ENCODE measurements at places on chromosomes 4 and X.
A peak's percentile ranks its signal among the peaks of the same experiment; 100 is the strongest.

GRCh38 chrX:47481160-47481559, 1.9 kb downstream of the ZNF41 start:
- no peak for DNase-seq

DNA sequence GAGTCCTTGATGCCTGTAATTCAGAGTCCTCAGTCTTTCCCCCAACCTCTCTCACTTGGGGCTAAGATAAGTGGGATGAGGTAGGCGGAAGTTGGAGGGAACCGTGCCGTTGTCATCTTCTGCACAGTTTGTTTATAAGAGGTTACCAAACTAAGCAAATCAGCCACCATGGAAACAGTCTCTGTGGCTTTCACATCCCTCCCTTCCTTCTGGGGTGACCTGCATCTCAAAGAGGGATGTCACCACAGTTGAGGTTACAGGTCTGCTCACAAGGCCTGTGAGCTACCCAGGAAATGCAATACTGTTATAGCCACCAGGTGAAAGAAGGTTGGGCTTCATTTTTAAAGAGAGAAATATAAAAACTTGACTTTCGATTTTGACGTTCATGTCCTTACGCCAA, 26.3 kb downstream of the RTL5 start:
- peak; percentile 31 for DNase-seq

DNA sequence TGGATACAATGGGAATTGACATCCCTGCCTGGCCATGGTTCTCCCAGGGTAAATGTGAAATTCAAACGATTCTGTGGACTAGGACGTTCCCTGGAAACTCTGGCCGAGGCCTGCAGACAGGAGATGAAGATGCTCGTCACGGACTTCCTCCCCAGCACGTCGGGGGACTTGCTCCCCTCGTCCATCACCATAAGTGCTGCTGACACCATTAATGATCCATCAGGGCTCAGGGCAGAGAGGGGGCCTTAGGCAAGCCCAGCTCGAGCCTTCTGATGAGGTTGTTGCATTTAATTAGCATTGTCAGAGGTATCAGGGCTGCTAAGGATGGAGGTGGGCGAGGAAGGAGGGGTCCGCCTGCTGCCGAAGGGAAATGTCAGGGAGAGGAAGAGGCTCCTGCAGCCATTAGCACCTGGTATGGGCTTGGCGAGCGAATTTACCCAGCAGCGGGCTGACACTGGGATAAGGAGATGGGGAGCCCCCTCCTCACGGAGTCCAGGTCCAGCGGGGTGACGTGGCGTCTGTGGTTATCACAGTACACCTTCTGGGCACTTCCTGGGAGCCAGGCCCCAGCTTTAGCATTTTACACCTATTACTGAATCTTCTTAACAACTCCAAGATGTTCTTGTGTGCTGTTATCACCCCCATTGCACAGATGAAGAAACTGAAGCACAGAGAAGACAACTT, 83.1 kb downstream of the PPP2R2C start:
- no peak for DNase-seq

DNA sequence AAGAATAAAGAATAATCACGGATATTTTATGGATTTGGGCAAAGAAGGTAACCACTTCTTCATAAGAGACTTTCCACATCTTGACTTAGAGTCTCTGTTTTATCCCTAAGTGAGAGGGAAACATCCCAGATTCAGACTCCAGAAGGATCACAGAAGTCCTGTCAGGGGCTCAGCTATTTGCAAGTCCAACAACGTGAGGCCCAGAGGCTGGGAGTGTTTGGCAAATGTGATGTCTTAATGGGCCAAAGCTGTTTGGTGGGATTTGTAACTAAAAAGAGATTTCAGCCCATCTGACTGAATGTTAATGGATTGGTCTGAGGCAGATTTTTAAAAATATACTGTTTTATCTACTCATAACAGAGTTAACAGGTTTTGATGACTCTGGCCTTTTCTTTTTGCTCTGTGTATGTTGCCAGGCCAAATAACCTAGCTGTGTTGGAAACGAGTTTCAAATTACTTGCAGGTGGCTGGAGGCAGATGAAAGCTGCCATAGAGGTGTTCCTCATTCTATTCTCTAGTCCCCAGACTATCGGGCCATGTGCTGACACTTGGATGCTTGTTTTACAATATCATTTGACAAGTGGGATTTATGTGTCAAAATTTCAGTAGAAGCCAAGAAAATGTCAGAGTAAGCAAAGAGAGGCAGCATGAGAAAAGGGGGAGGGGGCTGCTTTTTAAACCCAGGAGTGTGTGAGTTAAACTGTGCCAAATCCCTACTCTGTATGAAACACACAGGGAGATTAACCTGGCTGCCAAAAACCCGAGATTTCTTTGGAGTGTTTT, 330.9 kb downstream of the DCHS2 start:
- no peak for DNase-seq

GRCh38 chr4:2893772-2894171, 50.1 kb downstream of the ADD1 start:
- no peak for DNase-seq

- no peak for DNase-seq
These were observed 43.9 kb downstream of the RAB40A start for GRCh38 chrX:103475381-103475780.

- DNase-seq, result no peak
These were observed 34.6 kb downstream of the PDLIM5 start for GRCh38 chr4:94486372-94486801.

DNA sequence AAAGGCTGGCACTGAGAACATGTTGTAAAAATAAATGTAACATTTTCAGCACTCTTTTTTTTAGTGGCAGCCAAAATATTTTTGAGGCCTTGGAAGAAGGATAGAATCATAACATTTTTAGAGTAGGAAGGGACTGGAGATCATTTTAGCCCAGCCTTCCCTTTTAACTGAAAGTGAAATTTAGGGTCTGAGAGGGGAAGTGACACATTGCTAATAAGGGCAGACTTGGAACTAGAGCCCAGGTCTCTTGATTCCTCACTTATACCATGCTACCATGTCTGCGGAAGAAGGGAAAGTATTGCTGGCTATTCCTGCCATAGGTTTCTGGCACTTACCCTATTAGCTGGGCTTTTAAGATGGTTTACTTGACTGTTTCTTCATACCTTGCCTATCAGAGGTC, 4.8 kb downstream of the WDR44 start:
- no peak for DNase-seq

GRCh38 chrX:76850851-76851250, 423.3 kb downstream of the MAGEE1 start:
- DNase-seq, result no peak

DNA sequence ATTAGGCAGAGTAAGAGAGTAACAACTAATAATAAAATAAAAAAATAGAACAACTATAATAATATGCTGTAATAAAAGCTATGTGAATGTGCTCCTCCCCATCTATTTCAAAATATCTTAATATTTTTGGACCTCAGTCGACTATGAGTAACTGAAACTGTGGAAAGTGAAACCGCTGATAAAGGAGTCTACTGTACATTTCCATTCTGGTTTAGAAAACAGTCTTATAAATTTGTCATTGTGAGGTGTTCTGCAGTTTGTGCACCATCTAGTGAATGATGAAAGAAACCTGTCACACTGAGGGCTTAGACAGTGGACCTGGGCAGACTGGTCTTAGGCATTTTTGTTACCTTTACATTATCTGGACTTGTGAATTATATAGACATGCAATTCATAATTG, 42.0 kb downstream of the TMEM150C start:
- no peak for DNase-seq

DNA sequence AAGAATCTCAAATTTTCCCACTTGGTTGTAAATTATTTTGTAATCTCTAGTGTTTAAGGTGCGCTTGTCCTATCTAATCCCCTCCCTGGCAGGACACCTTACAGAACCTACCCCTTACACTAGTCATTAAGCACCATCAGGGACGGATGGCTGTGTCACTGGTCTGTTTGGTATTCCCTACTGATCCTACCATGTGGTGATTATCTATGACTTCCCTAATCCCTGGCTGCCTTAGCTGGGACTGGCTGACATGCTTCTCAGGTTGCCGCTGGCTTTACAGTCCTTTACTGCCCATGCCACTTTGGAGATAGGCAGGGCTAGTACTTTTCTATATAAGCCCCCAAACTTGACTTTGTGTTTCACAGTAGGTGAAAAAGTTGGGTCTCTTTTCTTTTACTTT, 58.6 kb downstream of the ELOVL6 start:
- DNase-seq, result no peak

- no peak for DNase-seq
These were observed 34.5 kb upstream of the UCP1 start for GRCh38 chr4:140603286-140603685.

- no peak for DNase-seq
These were observed 19.5 kb downstream of the CNGA2 start for GRCh38 chrX:151754047-151754429.

- no peak for DNase-seq
These were observed 10.6 kb downstream of the TSPAN6 start for GRCh38 chrX:100625985-100626491.

GRCh38 chr4:110854021-110854678, 231.3 kb upstream of the PITX2 start:
- no peak for DNase-seq

DNA sequence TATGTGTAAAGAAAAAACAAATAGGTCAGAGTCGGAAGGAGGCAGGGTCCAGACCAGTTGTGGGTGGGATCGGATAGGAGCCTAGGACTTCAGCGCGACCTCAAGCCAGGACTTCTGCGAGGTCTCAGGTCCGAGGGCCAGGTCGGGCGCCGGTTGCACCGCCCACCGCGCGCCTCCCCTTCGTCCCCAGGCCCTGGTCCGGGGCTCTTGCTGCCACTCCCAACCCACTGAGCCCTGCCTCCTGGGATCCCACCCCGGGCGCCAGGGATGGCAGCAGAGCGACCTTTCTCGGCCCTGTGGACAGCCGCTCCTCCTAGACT, 12.3 kb downstream of the PITX2 start:
- no peak for DNase-seq

DNA sequence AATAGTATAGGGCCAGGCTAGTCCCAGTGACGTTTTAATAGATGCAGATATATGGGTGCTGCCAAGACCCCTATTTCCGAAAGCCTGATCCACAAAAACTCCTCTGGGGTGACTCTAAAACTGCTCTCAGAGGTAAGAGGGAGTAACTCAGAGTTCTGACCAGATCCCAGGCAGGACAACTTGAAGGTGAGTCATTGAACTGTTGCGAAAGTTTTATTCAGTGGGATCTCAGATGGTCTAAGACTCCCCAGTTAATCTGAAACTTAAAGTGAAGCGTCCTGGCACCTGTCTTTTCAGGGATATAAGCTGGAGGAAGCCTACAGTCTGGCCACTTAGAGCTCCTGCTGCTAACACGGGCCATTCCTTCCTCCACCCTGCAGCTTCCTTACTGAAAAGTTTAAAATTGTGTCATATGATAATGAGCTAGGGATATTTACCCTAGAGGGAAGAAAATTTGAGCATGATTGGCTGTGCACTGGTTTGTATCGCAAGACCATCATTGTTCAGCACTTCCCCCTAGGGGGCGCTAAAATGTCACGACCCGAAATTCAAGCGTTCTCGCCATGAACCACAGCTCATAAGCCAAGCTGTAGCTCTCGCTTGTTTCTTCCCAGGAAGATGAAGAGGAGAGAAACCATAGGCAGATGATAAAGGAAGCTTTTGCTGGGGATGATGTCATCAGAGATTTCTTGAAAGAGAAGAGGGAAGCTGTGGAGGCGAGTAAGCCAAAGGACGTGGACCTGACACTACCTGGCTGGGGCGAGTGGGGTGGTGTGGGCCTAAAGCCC, 19.5 kb downstream of the UTP14A start:
- DNase-seq, result peak; percentile 46

- no peak for DNase-seq
These were observed 74.4 kb downstream of the MSN start for GRCh38 chrX:65741823-65742222.

- no peak for DNase-seq
These were observed 118.2 kb downstream of the AFAP1 start for GRCh38 chr4:7821245-7822136.

GRCh38 chr4:78446619-78447018, 105.0 kb upstream of the ANXA3 start:
- no peak for DNase-seq

DNA sequence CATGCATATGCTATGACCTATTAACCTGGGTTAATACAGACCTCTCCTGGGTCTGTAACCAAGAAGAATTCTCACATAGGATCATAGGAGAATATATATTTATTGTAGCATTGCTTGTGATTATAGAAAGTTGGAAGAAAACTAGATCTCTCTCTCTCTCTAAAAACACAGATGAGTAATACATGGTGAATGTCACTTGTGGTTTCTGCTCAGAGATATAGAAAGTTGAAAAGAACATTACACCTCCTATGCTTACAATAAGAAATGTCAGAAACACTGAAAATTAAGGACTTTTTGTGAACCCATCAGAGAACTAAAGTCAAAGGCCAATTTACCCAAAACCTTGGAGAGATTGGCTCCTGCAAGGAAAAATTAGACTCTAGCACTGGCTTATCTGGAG, 1389.5 kb downstream of the FAM133A start:
- DNase-seq, result no peak

DNA sequence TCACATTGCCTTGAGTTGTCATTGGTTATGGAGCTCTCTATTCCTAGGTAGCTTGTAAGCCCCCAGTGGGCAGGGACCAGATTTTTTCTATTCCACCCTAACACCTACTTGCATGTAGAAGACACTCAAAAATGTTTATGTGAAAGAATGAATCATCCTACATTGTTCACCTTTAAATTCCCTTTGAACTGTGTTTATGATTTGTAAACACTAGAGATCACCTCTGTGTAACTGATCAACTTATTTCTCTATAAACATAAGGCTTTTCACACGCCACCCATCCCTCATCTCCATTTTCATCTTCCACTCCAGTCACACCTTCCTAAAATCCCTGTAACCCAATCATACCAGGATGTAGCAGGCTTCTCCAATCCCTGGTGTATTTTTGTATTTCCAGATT, 142.6 kb upstream of the LEF1 start:
- no peak for DNase-seq

GRCh38 chrX:139725720-139726119, 17.8 kb upstream of the MCF2 start:
- DNase-seq, result no peak

DNA sequence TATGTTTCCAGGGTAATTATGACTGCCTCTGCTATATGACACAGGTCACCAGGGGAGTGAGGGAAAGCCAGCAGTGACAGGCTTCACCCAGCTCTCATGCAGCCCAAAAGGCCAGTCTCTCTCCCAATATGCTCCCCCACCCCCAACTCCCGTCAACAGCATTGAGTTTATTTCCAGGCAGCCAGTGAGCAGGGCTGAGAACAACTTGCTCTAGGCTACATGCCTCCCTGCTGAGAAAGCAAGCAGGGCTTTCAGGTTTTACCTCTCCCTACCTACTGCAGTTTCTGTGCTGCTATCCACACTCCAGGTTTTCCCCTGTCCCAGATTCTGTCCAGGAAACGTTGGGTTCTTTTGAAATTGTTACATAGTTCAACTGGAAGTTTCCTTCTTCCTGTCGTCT, 291.4 kb downstream of the PABPC4L start:
- no peak for DNase-seq

DNA sequence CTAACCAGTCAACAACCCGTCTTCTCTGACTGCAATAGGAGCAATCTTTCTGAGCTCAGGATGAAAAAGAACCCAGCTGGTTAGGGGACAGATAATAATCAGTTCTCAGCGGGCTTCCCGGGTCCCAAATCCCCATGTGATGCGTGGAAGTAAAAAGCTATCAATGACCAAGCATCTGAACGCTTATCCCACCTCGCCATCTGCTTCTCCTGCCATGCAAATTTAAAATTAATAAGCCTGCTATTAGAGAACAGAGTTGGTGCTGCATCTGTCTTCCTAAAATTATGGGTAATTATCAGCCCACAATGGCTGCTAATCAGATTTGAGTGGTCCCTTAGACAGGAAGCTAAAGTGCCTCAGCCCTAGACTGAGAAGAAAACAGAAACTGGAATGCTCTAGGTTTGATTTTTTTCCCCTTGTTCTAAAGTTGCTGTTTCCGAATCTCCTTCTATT, 37.5 kb downstream of the AFAP1 start:
- no peak for DNase-seq

- no peak for DNase-seq
These were observed 88.0 kb downstream of the FNIP2 start for GRCh38 chr4:158856852-158857251.

Data from stimulated activated CD8-positive, alpha-beta memory T cell treated with anti-CD3 and anti-CD28 coated beads, Interleukin-4, amount 100 ng/mL, for 1 hour (primary cell).